ENCODE measurements at places on chromosomes 4 and X.

DNA sequence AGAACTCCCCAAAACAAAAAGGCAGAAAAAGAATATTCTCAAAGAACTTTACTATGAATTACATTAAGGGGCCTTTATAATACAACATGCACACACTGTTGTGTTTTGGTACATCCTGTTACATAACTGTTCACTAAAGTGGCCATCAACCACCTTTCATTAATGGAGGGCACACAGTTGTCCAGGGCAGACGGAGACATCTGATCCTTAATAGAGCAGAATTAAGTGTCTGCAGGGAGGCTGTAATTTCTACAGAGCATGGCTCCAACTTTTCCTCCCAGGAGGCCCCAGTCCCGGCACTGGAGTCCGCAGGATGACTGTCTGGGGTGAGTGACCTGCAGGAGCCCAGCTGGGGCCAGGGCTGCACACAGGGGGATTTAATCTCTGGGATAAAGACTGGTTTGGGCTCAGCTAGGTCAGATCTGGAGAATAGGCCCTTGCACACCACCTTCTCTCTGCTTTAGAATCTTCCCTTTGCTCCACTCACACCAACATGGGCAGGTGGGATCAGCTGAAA, 233.4 kb downstream of the MAML3 start:
- no peak for DNase-seq

DNA sequence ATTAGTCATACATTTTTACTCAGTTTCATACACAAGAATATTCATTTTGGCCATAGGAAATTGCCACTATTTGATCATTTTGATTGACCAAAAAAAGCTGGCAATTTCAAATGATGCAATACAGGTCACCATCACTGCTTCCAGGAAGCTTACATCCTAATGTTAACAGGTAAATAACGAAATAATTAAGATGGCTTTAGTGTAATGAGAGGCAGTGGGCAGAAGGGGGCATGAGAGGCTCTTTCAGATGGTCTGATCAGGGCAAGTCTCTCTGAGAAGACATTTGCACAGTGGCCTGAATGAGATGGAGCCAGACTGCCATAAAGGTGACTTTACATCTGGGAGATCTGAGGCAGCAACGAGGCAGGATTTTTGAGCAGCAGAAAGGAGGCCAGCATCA, 170.7 kb downstream of the SLIT2 start:
- DNase-seq = peak; percentile 20

- no peak for DNase-seq
Observed at GRCh38 chrX:13022926-13023325, 21.5 kb downstream of the FAM9C start.

DNA sequence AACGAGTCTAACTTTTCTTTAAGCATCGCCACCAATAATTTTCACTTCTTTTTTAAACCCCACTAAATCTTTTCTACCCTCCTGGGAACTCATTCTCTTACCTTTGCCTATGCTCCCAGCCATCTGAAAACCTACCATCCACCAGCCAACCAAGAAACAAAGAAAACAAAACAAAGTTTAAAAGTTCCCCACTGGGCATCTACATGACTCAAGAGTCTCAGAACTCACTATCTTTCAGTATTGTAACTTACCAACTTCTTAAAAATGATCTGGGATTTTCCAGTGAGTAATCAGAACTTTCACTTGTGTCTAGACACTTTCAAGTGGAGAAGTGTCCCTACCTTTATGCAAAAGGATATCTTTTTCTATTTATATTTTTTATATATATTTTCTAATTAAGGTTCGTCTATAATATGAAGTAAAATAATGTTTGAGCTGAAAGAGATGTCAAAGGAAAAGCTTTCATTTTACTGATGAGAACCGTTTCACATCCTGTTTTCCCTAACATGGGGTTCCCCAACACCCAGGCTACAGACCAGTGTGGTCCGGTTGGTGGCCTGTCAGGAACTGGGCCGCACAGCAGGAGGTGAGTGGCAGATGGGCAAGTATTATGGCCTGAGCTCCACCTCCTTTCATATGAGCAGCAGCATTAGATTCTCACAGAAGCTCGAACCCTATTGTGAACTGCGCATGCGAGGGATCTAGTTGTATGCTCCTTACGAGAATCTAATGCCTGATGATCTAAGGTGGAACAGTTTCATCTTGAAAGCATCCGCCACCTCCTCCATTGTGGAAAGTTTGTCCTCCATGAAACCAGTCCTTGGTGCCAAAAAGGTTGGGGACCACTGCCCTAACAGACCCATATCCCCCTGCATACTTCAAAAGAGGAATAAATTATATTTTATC, 9.8 kb upstream of the TIGD2 start:
- no peak for DNase-seq

GRCh38 chr4:35151816-35152572, 1092.3 kb downstream of the ARAP2 start:
- no peak for DNase-seq

GRCh38 chrX:19987856-19988255, 3.0 kb downstream of the BCLAF3 start:
- DNase-seq = no peak

DNA sequence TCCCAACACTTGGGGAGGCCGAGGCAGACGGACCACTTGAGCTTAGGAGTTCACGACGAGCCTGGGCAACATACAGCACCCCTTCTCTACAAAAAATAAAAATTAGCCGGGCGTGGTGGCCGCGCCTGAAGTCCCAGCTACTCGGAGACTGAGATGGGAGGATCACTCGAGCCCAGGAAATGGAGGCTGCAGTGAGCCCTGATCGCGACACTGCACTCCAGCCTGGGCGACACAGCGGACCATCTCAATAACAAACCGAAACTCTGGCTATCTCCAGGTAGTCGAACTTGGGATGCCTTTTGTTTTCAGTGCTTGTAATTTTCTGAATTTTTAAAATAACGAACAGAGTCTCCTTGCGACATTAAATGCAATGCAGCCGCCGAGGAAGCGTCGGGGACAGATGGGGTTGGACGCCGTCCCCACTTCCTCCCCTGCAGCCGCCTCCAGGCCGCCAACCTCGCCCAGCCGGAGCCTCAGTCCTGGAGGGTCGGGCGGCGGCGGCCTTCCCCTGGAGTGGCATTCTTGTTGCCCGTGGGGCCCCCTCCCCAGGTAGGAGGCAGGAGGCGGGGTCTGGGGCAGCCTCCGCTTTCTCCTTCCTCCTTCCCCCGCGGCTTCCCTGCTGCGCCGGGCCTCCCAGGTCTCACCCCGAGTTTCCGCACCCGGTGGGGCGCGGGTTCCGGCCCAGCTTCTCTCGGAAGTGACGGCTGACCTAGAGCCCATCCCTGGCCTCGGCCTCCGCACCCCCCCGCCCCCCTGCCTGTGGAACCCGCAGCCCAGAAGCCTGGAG, 14.6 kb downstream of the HMX1 start:
- DNase-seq = no peak

- DNase-seq = no peak
Observed at GRCh38 chr4:14233126-14233525, 605.6 kb upstream of the BOD1L1 start.

- DNase-seq = no peak
Observed at GRCh38 chr4:48504352-48504751, 14.3 kb downstream of the ZAR1 start.

DNA sequence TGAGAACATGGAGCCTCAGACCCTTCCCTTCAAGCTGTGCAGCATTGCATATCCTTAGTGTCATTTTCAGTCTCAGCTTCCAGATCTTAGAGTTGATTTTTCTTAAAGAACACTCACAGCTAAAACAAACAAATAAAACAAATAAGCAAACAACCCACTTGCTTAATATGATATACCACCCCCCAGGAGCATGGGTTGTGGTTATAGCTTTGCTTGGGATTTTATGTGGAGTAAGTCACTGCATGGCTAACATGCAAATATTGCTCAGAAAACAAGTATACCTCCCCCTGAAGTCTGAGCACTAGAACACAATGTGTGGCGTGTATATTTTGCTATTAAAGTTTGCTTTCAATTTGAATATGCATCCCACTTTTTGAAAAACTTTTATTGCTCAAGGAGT, 78.6 kb downstream of the MGST2 start:
- no peak for DNase-seq

- DNase-seq = no peak
Observed at GRCh38 chr4:54050214-54050904, 14.0 kb downstream of the CHIC2 start.

Measured in right cardiac atrium (tissue), 5 donors.